ENCODE measurements at places on chromosomes 6 and 20.

DNA sequence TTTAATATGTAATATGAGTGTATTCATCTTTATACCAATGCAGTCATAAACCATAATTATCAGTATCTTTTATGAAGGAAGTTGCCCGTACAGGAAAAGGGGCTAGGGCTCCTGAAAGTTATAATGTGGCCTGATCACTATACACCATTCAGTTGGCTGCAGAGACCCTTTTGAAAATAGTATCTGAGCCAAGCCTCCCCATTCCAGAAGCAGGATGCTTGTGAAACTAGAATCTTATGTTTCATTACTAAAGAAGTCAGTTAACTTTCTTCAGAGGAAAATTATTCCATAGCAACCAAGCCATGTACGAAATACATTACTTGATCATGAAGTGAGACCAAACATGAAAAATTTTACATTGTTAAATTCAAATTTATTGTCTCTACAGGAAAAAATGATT is 251.5 kb upstream of the TCF21 start:
- DNase-seq = no peak

DNA sequence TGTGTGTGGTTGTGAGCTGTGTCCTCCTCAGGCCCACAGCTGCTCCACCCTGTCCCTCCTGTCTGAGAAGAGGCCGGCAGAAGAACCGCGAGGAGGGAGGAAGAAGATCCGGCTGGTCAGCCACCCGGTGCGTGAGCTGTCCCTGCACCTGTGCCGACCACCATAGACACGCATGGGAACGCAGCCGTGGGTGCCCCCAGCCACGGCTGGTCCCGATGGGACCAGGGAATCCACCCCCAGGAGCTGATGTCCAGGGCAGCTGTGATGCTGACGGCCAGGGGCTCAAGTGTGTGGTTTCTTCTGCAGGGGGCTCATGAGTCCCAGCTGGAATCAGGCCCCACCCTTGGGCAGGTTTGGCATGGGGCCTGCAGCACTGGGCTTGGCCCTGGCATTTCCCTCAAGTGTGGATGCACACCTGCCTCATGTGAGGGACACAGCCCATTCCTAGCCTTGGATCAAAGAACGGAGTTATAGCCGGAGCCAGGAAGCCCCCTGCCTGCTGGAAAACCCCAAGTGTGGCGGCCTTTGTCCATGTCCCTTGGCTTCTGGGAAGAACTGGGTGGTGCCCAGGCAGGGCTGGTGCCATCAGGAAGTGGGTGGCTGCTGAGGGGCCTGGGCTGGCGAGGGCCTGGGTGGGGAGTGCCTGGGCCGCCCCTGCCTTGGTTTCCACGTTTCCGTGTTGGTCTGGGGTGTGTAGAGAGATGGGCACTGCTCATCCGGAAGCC is 4.6 kb upstream of the TNFRSF6B start:
- DNase-seq = no peak

- DNase-seq = no peak
Measured at GRCh38 chr6:99940582-99940981, 53.4 kb downstream of the MCHR2 start.

- no peak for DNase-seq
Measured at GRCh38 chr6:31701666-31702404, 1.3 kb downstream of the ABHD16A start.

DNA sequence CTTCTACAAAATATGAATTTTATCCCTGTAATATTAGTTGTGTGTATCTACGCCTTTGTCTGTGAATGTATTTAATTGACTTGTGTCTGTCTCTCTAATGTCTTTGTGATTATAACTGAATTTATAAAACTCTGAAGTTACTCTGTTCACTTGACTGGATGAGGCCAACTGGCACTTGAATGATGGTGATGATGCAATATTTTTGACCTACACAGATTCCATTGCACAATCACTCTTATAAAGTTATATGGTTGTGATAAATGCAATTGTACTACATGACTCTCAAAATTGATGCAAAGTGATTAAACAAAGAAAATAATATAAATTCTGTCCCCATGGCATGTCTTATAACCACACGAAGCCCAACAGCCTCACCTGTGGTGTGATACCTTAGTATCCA is 287.3 kb upstream of the PLN start:
- no peak for DNase-seq

DNA sequence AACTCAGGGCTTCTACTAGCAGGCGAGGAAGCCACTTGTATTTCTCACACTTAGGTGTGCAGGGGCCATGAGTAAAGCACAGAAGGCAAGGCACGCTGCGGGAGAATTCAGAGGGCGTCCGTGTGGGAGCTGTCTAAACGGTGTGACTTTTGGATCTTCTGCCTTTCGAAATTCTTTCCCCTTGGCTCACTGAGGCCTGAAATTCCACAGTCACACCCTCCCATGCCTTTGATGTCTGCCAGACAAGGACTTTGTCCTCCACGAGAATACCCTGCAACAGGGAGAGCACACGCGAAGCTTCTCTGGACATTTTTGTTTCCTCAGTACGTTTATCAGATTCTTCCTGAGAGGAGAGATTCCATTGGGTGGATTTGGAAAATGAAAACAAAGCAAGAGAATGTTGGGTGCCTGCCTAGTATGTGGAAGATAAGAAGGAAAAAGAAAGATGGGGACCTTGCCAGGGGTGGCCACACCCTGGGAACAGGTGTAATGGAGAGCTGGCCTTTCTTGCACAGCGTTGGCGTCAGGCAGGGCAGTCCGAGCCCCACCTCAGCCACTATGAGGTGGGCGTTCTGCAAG is 235.7 kb downstream of the MYLK4 start:
- DNase-seq = no peak

- DNase-seq = no peak
Measured at GRCh38 chr20:61901392-61902220, 164.1 kb downstream of the TAF4 start.

- no peak for DNase-seq
Measured at GRCh38 chr6:3235486-3235885, 8.0 kb upstream of the TUBB2B start.

DNA sequence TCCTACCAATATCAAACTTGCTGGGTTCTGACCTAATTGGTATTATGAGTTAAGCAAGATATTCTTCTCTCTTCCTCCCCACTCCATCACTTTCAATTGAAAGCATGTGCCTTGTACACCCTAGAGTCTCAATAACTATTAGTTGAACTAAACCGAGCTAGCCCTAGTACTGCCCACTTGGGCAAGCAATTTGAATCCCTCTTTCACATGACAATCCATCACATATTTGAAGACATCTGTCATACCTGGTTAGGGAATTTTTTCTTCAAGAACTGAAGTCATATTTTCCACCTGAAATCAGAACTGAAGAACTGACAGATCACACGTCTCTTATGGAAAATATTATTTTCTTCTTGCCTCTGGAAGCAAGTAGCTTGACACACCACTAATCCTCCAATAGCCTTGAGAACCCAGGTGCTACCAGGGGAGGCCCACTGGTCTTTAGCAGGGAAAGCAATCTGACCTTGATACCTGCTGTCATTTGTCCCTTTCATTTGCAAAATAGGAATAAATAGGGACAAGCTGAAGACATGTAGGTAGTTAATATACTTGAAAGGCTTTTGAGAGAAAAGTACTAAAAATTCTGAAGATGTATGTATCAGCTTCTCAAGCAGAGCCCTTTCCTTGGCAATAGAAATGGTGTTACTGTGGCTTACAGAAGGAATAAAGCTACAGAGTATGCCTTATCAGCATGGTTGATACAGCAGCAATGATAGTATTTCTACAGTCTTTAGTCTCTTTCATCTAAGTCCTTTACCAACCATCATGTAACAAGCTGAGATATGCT is 71.4 kb downstream of the GJA10 start:
- no peak for DNase-seq

DNA sequence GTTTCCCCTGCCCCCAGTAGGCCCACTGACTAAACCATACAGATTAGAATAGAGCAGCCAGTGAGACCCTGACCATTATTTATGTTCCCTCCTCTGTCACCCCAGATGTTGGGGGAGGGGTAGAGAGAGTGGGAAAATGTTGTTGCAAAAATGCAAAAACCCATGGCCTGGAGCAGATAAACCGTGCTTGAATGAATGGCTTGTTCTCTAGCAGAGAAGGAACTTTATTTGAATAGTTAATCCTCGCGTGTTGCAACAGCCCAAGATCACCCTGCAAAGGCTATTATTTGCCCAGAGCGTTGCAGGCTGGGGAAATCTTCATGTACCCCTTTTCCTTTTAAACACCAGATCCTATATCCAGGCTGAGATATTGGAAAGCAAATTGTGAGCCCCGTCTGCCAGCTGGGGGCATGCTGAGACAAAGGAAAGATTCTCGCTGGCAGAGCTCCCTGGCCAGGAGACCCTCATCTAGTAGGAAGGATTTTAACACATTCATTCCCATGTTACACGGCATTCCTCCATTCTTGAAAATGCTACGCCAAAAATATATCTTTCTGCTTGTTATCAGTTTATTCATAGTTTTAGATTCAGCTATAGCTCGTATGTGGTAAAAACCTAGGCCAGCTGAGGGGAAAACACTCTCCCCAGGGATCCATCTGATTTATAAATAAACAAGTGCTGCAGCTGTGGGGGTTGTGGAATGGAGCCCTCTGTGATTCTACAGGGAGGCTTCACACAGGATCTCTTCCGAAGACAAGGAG is 53.0 kb downstream of the LINC00237 start:
- no peak for DNase-seq

- no peak for DNase-seq
Measured at GRCh38 chr6:31586008-31586407, at the start of gene LST1. Gene LST1, plus strand, starts transcription at chr6:31586277. Its CDS starts 1,023 bp downstream, at chr6:31587300.

- DNase-seq = no peak
Measured at GRCh38 chr6:26215585-26216358, 128.5 kb downstream of the HFE start.

DNA sequence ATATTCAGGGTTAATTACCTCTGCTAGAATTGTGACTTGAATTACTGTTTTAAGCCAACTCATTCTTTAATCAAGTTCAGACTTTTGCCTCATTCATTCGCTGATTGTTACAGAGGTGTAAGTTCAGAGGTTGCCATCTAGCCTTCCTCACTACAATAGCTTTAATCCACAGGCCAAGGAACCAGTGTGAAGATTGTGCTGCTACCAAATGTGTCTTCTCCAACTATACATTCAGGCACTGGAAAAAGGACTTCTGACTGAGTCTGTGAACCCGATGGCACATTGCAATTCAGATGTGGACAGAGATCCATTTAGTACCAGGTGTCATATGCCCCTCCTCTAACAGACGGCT is 111.2 kb upstream of the ADGRF1 start:
- DNase-seq = no peak

DNA sequence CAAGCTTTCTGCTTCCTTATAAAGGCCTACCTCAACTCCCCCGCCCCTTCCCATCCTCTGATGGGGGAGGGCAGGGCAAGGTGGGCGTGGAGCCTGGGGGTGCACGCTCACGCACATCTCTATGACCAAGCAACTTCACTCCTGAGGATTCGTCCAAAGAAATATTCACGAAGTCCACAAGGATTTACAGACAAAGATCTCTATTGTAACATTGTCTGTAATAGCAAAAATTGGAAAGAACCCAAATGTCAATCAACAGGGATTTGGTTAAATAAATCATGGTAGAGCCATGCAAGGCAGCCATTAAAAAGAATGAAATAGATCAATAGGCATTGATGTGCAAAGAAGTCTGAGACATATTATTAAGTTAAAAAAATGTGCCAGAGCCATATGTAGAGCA is 130.4 kb upstream of the AFDN start:
- DNase-seq = no peak

DNA sequence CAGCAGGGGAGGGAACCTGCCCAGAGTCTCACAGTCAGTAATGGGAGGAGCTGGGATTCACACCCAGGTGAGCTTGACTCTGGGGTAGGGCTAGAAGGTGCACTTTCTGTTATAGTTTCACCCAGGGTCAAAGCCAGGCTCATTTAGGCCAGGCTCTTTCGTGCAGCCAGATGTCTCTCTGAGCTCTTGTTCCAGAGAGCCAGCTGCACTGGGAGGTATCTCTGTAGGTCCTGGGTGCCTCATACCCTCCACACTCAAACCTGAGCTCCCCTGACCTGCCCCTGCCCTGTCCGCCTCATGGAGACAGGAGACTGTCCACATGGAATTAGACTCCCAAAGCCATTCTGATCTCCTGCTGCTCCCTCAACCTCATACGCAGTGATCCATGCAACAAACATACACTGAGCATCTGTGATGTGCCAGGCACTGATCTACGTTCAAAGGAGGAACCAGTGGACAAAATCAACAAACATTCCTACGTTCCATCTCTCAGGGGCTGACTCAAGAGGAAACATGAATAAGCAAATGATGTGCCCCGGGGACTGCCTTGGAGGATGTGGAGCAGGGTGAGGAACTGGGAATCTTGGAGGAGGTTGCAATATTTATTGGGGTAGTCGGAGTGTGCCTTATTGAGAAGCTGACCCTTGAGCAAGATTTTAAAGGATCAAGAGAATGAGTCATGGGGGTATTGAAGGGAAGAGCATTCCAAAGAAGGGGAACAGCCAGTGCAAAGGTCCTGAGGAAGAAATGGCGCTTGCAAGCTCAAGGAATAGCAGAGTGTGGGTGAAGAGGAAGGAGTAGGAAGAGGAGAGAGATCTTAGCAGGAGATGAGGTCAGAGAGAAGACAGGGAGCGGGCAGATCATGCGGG is 71.3 kb upstream of the TOX2 start:
- DNase-seq = no peak

DNA sequence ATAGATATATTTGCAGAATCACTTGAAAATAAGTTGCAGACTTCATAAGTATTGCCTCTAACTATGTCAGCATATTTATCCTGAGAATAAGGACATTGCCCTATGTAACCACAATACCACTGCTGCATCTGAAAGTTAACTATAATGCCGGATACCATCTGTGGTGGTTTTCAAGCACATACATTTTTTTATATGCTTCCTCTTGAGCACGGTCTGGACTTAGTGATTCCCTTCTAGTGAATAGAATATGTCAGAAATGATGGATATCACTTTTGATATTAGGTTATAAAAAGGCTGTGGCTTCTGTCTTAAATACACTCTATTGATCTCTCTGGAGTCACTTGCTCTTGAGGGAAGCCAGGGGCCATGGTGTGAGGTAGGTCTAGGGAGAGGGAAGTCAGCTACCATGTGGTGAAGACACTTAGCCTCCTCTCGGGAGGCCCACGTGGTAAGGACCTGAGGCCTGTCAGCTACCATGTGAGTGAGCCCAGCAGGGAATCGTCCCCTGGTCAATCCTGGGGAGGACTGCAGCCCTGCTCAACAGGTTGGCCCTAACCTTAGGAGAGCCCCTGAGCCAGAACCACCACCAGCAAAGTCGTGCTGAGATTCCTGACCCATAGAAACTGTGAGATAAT is 57.5 kb downstream of the CCDC170 start:
- no peak for DNase-seq

- no peak for DNase-seq
Measured at GRCh38 chr6:72564231-72564630, 57.6 kb upstream of the KCNQ5 start.
